Breast epithelium (tissue), 4 donors: ENCODE measurements at places on chromosomes 3 and 15. TPM values are rescaled to one million over a fixed set of nuclear protein-coding genes. Genes with fewer than 3 reads are reported as not detected.

NR1I2 gene
- 0.98 TPM for total RNA-seq

KBTBD8 gene
- 0.96 TPM for total RNA-seq

RASL12 gene
- 20.6 TPM for total RNA-seq

PAK6 gene
- total RNA-seq = 9.5 TPM

GOLGA6D gene
- total RNA-seq = not detected
